ENCODE measurements at places on chromosomes 6 and 20.

GRCh38 chr6:74768120-74768519 is 437.7 kb downstream of the COL12A1 start:
- no peak for DNase-seq

GRCh38 chr20:47349365-47350180 is 6.9 kb downstream of the ZMYND8 start:
- no peak for DNase-seq

DNA sequence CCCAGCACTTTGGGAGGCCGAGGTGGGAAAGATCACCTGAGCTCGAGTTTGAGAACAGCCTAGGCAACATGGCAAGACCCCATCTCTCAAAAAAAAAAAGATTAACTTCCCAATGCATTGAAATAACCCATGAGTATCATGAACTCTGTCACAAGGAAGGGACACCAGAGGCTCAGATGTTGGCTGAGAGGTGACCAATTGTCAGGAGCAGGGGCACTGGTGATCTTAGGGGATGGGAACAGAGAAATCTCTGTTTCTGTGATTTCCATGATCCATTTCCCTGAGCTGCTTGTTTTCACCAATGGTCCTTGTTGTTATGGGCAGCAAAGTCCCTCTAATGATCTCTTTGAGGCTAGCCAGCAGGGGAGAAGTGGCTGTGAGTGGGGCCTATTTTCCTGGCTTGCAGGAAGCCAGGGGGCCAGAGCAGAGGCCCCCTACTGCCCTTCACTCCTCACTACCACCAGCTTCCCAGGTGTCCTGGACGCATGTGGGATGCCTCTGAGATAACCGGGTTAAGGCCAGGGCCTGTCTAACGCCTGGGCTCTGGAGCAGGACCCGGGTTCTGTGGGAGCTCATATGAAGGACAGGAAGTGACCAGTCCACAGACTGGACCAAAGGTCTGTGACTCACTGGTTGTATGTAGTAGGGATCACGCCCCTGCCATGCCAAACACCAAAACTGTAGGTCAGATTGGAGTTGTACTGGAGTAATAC is 54.4 kb downstream of the PCNA start:
- no peak for DNase-seq

DNA sequence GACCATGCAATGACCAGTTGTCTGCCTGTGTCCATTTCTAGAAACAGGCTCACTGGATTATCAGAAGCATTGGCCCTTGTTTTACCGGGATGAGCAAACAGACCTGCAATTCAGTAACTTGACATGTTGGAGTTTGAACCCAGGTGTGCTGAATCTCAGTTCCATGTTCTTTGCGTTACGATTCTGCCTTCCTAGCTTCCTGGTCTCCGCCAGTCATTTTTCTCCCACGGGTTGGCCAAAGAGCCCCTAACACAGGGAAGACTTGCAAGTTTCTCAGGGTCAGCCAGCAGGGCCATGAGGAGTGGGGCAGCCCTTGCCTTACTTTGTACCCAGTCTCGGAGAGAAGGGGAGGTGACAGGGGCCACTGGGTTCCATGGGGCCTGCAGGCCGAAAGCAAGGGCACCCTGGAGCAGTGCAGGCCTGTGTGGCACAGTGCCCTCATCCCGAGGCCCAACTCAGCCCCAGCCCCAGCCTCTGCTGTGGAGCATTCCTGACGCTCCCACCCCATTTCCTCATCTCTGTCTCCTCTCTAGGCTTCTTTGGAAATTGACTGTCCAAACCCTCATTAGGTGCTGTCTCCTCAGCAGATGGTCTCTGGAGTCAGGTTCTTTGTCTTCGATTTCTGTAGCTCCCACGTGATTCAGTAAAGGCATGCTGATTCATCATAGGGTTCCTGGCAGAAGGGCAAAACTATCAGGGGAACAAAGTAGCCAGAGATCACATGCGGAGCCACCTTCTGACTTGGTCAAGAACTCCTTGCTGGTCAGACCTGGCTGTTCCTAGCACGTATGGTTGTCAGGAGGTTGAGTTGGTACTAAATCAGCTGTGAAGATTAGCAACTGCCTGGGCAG is 23.6 kb downstream of the CDS2 start:
- DNase-seq, result no peak

DNA sequence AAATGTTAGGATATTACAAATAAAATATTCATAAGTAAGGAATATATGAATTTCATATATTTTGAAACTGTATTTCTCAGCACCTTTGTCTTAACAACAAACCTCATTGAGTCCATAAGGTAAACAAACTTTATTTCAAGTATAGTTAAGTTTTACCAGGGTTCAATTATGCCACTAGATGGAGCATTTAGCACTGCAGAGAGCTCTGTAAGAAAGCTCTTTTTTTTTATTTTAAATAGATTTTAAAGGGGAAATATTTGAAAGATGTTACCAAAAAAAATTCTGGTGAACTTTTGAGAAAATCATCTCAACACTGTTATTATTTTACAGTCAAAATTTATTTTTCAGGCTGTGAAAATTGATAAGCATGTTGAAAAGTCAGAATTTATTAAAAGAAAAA is 955.2 kb upstream of the EYS start:
- peak; percentile 25 for DNase-seq

- DNase-seq, result no peak
Measured at GRCh38 chr6:71592643-71593042, 293.7 kb upstream of the RIMS1 start.

- no peak for DNase-seq
Measured at GRCh38 chr6:17741507-17741906, 34.8 kb upstream of the NUP153 start.

DNA sequence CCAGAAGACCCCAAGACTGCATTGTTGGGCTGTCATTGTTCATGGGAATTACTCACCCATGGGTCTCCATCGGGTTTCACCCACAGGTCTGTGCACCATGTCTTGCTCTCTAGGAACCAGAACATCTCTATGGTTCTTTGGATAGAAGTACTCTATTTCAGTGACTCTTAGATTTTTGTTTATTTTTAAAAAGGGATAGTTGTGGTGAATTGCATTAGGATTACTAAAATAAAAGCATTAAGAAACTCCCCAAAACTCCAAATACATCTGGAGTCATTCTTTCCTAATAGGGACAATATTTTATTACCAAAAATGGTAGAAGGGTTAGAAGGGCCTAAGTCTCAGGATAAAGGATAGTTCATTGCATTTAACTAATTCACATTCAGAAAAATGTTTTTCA is 166.9 kb upstream of the TNFAIP3 start:
- no peak for DNase-seq

DNA sequence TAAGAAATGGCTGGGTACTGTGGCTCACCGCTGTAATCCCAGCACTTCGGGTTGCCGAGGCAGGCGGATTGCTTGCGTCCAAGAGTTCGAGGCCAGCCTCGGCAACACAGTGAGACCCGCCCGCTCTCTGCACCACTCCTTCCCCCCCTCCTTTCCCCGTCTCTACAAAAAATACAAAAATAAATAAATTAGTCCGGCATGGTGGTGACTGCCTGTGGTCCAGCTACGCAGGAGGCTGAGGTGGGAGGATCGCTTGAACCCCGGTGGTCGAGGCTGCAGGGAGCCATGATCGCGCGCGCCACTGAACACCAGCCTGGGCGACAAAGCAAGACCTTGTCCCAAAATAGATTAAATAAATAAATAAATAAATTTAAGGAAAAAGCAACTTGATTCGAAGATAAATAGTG is 448 bp upstream of the RNF114 start:
- DNase-seq, result no peak

DNA sequence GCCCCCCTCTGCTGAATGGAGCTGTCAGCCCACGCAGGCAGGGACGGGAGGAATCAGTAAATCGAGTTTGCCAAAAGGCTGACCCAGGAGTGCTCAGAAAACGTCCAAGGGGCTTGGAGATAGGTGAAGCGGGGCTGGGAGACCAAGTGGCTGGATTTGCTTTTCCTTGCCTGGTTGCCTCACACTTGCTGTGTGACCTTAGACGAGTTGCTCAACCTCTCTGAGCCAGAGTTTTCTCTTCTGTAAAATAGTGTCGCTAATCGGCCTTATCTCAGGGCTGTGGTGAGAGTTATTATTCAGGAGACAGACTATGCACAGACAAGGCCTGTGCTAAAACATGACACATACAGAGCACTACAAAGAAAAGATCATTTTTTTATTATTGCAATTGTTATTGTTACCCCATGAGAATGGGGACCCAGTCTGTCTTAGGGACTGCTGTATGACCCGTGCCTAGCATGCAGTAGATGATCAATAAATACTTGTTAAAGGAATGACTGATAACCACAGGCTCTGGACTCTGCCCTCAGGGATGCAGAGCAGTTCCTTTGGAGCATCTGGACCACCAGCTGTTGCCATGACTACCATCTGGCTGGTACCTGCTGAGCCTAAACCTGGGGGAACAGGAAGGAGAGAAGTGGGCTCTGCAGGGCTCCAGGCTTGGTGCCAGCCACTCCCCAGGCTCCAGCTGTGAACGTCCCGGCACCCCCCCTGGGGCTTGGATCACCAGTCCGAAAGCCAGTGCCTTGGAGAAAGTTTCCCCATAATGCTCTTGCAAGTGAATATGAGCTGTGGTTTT is 901 bp downstream of the KCNK15 start:
- DNase-seq, result peak; percentile 94

DNA sequence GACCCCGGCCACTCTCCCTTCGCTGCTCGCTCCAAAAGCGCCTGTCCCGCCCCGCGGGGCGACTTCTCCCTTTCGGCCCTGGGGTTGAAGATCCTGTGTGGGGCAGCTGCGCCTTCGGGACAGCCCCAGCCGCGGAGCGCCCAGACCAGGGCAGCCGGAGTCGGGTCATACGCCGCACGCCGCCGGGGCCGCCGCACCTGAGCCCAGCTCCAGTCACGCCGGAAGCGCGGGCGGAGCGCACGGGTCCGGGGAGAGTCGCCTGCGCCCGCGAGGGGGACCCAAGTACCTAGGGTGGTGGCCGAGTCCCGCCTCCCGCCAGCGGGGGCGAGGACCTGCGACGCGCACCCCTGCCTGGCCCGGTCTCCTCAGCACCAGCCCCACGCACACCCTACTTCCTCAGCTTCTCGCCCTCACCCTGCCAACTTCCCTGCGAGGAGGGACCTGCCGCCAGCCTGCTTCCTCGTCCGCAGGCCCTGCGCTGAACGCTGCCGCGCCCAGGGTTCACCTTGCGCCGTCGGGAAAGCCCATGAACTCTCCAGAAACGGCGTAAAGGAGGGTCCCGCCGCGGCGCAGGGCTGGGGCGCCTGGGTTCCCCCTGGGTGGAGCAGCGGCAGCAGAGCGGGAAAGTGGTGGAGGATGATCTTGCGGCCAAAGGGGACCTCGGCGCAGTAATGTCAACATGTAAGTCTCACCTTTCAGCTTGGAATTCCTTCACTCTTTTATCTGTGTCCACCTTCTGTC is at the start of gene ADGRG6:
Gene ADGRG6, plus strand, starts transcription at position 357 of the 741 bp plus-strand sequence. Its CDS starts 323 bp downstream, at position 680.
- DNase-seq, result peak; percentile 20

- DNase-seq, result no peak
Measured at GRCh38 chr6:17628873-17629272, 28.8 kb downstream of the FAM8A1 start.

- no peak for DNase-seq
Measured at GRCh38 chr6:82988930-82989351, 76.7 kb downstream of the UBE3D start.

Measured in NCI-H524 (cell line).